ENCODE measurements at places on chromosomes 16 and 17.
A peak's percentile ranks its signal among the peaks of the same experiment; 100 is the strongest.

DNA sequence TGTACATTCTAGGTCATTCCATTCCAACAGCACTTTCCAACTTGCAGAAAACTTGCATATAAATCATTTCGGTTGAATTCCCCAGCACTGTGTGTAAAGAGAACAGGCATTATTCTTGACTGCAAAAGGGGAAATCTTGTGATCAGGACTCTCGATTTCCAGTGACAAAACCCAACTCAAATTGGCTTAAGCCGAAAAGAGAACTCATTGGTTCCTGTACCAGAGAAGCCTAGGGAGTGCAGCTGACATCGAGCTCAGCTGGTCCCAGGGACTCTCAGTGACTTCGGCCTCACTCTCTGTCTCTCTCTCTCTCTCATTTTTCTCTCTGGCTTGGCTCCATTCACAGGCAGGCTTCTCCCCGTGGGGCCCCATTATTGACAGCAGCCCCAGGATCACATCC, 30.7 kb downstream of the CD300LF start:
- DNase-seq: no peak

DNA sequence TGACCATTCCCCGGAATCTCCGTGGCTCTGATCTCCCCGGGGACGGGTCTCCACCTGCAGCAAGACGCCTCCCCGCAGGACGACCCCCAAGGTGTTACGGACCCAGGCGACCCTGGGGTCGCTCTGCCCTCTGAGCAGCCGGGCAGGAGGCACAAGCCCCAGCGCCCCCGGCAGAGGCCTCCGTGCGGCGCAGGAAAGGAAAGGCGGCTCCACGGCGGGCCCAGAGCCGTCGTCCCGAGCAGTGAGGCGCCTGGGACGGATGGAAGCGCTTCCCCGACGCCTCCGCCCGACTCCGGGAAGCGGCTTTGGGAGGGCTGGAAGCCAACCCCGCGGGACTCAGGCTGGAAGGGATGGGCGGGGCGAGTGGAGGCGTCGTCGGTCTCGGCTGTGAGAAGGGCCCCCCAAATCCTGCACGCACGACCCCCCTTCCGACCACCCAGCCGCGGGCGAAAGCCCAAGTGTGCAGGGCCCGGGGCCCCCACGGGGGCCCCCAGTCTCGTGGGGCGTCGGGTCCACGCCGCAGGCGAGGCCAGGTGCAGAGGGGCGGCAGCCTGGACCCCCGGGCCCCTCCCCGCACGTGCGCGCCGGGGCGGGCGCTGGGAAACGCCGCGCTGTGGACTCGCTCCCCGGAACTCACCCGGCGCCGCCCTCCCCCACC, 32.7 kb upstream of the RPH3AL start:
- no peak for DNase-seq

GRCh38 chr16:48862087-48862532, 252.1 kb upstream of the N4BP1 start:
- no peak for DNase-seq

DNA sequence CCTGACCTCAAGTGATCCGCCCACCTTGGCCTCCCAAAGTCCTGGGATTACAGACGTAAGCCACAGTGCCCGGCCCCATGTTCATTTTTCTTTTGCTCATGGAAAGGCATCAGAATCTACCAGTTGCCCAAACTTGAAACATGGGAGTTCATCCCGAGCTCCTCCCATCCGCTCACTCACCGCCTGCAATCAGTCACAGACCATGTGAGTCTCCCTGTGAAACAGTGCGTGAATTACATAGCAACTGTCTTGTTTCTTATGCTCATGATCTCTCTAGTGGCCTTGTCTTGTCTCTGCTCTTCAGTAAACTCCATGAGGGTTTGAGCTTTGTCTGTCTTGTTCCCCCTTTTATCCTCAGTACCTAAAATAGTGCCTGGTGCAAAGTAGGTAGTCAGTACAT, 52.1 kb upstream of the TNRC6A start:
- DNase-seq: no peak

GRCh38 chr17:40364906-40365305, 369 bp upstream of the GJD3 start:
- DNase-seq: no peak

GRCh38 chr17:21474815-21475214, 98.7 kb downstream of the KCNJ12 start:
- DNase-seq: no peak

- no peak for DNase-seq
Observed at GRCh38 chr16:54336631-54337204, 50.1 kb upstream of the IRX3 start.

DNA sequence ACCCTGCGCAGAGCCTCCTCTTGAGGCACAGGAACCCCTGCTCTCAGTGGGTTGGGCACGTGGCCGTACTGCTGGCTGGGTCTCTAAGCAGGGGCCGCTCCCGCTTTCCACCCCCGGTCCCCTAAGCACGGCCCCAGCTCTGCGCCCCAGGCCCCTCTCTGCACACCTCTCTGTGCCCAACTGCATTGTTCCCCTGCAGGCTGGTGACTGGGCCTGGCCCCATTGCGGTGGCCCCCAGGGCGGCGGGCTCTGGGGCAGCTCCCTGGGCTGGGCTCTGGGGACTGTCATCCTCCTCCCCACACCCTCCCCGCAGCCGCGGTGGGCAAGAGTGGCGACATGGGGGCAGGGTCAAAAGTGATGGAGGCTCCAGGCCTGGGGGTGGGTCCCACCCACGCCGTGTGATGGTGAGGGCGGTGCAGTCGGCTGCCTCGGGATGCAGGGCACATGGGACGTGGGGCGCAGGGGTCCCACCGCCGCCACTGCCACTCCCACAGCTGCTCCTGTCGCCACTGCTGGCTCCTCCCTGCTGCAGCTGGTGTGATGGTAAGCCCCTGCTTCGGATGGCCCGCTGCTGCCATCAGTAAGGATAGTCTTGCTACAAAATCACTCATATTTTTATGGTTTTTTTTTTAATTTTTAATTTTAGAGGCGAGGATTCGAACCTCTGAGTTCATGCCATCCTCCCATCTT, 15.2 kb upstream of the ITGB3 start:
- DNase-seq: no peak

- DNase-seq: no peak
Observed at GRCh38 chr16:84041881-84042280, 714 bp downstream of the SLC38A8 start.

DNA sequence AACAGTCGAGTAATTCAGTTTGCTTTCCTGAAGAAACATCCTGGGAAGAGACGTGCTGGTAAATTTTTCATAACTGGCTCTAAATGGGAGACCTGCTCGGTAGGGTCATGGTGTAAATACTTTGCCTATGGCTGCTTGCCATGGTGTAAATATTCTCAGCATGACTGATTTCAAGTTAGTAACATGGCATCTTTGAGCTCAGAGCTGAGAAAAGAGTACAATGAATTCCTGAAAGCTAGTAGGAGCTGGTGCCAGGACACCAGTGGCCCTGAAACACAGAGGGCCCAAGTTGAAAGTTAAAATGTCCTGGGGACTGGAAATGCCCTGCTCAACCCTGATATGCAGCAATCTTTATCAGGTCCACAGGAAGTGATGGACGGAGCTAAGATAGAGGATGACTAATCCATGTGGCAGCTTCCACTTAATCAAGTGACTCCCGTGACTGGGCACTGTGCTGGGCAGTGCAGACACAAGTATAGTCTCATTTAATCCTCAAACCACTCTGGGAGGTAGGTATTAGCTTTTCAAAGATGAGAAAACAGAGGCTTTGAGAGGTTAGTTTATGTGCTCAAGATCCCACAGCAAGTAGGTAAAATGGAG, 130.1 kb upstream of the ADAMTS18 start:
- DNase-seq: no peak

GRCh38 chr17:41844971-41845370, 7.3 kb downstream of the KLHL10 start:
- no peak for DNase-seq

DNA sequence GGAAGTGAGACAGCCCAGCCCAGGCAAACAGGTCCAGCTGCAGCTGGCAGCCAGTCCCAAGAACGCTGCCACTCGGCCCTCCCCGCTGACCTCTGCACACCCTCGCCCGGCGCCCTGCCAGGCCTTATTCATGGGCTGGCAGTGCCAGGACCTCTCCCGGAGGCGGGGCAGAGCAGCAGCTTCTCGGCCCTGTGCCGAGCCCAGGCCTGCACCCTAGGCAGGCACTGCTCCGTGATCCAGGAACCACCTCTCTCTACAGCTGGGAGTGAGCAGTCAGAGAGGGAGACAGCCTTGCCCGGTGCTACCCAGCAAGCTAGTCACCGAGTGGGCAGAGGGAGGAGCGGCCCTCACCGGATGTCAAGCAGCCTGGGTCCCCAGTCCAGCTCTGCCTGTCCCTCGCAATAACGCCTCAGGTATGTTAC, 79.9 kb upstream of the CBX4 start:
- no peak for DNase-seq

- no peak for DNase-seq
Observed at GRCh38 chr16:86229866-86230656, 280.3 kb upstream of the FOXF1 start.

DNA sequence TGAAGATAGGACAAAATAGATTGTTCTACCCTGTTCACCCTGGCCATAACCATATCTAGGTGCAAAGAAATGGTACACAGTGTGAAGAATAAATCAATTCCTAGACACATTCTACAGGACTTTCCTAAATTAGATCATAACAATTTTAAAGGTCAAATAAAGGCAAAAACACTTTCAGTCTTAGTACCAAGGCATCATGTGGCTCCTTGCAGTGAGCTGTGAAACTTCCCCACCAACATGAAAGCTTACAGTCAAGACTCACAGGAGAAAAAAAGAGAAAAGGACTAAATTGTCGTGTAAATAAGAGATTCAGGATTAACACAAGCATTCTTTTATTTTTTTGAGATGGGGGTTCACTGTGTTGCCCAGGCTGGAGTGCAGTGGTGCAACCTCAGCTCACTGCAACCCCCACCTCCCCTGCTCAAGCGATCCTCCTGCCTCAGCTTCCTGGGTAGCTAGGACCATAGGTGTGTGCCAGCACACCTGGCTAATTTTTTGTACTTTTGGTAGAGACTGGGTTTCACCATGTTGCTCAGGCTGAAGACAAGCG, 14.2 kb downstream of the NSMCE1 start:
- DNase-seq: no peak

GRCh38 chr16:87435372-87436224, 43.5 kb downstream of the MAP1LC3B start:
- no peak for DNase-seq

DNA sequence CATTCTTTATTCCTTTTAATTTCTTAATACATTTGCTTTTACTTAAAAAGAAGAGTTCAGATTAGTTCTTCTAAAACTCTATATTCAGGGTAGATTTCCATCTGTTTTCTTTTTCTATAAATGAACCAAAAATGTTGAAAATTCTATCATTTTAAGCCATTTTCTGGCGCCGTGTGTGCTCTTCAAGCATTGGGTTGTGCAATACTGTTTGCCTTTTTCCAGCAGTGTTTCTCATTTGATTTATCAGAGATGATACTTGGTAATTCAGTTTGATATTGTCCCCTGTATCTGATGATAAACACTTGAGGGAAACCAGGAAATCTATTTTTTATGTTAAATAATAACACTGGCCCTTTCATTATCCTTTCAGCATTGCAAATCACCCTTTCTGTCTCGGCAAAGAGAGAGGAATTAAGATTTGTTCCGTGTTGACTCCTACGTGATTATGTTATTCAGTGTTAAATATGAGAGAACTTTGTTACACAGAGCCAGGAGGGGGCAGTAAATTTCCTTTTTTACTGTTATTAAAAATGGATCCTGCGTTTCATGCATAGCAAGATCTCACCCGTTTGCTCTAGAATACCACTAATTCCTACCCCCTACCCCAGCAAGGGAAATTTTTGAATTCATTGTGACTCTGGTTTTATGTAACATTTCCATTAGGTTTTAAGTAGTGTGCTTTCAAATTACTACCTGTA, 606.9 kb upstream of the RBFOX1 start:
- no peak for DNase-seq

DNA sequence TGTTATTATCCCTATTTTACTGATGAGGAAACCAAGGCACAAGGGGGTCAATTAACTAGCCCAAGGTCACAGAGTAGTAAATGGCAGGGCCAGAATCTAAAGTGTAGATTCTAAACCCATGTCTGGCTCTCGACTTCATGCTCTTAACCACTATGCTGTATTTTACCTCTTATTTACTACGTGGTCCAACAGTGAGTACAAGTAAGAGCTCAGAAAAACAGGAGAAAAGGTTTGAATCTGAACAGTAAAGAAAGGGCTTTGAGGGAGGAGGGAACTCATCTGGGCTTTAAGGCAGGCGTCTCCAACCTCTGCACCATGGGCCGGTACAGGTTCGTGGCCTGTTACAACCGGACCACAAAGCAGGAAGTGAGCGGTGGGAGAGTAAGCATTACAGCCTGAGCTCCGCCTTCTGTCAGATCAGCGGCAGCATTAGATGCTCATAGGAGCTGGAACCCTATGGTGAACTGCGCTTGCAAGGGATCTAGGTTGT, 62.9 kb downstream of the SMURF2 start:
- DNase-seq: no peak

GRCh38 chr17:35448214-35448898, at the start of gene SLFN13:
TSS of gene SLFN13 (minus strand) at chr17:35448766. CDS start at chr17:35445680, 3,086 bp downstream.
- peak; percentile 74 for DNase-seq

DNA sequence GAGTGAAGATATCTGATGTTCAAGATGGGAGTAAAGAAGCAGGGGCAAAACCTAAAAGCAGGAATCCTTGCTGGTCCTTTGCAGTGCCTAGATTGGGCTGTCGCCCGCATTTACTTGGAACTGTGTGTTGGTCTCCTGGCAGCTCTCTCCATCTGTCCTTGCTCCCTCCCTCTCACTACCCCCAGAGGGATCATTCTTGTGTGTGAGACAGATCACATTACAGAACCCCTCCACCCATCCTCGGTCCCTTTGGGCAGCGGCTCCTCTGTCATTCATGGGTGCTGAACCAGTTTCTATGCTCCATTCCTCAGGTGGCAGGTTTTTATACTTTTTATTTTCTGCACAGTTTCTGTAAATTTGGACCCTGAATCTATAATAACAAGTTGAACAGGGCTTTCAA, 99.4 kb upstream of the MYOCD start:
- no peak for DNase-seq

GRCh38 chr16:68445458-68445857, 2.9 kb downstream of the SMPD3 start:
- peak; percentile 37 for DNase-seq

DNA sequence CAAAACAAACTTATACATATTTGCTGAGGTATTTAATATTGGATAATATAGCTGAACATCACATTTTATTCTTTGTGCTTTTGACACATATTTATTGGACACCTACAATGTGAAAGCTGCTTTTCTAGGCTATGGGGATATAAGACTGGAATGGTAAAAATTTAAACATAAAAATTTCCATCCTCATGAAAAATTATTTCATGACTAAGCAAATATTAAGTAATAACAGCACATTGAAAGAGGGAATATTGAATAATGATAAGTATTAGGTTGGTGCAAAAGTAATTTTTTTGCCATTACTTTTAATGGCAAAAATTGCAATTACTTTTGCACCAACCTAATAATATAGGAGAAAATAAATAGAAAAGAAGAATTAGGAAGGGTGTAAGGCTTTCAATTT, 972.5 kb upstream of the CDH8 start:
- DNase-seq: no peak

- DNase-seq: no peak
Observed at GRCh38 chr16:53235851-53236250, 181.1 kb downstream of the CHD9 start.
